ENCODE measurements at places on chromosomes 5 and 9.

DNA sequence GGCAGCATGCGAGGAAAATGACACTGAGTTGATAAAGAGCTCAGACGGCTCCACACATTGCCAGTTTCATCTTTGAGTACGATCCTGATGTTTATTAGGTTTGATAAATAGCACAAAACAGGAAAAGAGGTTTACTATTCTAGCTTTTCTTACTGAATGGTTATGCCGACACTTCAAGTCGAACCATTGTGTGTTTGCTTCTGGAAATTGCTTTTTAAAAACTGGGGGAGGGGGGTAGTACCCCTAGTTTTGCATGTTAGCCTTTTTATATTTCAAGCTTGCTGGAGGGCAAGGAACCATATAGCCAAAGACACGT, 5.2 kb downstream of the PTCH1 start:
- no peak for DNase-seq

- no peak for DNase-seq
Measured at GRCh38 chr9:120603591-120603990, 23.6 kb upstream of the CDK5RAP2 start.

DNA sequence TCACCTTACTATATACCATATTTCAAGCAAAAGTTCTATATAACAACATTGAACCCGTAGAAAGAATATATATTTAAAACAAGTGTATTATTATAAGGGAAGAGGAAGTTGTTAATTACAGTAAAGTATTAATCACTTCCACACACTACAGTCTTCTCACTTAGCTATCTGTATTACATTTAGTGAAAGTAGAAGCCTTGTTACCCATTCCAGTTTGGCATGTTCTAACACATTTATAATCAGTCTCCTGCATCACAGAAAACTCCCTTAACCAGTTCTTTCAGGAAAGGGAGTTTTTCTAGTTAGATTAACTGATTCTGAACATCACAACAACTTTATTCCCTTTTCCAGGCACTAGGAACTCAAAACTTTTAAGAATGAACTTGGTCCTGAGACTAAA, 6.9 kb downstream of the RAB14 start:
- DNase-seq, result no peak

DNA sequence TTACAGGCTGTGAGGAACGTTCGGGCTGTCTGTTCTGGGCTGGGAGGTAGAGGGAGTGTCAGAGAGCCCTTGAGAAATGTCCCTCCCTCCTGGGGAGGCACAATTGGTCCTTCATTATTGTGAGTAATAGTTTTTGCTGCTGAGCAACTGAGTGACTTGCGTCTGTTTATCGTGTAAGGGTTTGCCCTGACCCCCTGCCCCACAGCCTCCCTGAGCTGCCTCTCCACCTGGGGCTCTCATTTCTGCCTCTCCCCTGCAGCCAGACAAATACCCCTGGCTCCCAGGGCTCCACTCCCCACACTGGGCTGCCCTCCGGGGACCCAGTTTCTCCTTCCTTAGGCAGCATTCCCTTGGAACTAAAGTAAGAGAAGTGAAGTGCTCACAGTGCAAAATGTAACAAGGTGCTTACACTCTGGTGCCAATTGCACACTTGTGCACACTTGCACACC, 174.9 kb upstream of the MVB12B start:
- no peak for DNase-seq

- no peak for DNase-seq
Measured at GRCh38 chr5:171477666-171478065, 58.2 kb downstream of the FGF18 start.

DNA sequence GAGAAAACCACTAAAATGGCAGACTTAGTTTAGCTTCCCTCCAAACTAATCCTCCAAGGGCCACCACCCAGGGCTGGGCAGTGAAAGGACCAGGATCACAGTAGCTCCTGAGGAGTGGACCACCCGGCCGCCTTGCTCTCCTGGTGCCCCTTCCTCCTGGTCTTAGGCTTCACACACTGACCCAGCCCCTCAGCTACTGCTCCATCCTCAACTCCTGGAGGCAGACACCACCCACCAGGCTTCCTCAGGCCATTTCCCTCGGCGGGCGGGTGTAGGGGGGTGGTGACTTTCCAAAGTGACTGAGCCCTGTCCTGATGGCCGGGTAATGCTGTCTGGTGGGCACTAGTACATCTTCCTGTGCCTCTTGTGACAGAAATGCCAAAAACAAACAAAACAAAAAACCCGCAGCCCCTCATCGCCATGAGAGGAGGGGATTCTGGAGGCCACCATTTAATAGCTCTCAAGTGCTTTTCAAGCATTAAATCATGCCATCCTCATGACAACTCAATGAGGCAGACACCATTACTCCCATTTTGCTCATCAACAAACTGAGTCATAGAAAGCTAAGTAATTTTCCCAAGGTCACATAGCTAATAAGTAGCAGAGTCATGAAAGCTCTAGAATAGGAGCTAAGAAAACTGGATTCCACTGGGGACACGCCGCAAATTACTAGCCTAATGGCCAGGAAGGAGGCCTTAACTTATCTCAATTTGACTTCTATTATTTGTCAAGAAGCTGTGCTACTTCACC, 91.3 kb upstream of the LRRTM2 start:
- DNase-seq, result no peak

DNA sequence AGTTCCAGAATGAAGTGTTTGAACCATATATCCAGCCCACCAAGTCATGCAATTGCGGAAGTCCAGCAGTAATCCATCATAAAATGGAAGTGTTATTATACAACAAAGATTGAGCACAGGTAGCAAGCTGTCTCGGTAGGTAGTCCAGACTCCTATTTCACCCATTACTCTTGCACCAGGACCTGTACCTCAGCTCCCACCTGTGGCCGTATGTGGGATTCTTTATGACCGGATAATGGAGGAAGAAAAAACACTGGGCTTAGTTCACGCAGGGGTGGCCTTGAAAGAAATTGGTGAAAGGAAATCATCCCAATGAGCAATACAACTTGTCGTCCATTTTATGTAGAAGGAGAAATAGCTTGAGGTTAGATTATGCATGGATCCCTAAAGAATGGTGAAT, 216.3 kb downstream of the ESM1 start:
- no peak for DNase-seq

DNA sequence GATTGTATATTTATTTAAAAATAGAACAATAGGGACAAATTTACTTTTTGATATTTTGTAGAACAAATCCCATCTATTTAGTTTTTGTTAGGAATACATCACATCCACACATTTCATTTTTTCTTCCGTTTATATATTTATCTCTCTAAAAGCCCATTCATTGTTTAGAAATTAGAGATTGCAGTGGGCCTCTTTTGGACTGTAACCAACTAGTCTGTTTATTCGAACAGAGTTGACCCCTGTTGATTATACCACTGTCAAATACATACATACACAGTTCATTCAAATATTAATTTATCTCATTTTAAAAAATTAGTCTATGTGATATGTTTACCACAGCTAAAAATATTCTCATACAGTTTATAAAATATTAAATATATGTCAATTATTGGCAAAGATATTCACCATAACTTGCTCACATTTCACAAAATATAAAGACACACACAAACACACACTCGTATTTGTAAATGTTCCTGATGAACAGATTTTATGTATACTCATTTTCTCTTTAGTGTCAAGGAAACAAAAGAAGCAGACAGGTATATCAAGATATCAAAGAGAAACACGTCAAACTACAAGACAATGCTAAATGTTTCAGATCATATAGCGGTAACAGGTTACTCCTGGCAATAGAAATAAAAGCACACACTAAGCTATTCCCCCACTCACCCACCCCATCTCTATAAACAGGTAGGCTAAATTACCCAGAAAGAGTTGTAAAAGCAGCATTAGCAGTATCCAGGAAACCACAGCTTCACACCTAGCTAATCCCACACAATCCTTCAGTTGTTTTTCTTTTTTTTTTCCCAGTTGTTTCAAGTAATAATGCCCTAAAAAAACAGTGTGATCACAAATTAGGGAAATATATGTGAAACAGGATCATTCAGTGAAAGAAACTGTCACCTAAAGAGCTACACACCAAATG, 283.9 kb downstream of the ADAMTS6 start:
- DNase-seq, result no peak

DNA sequence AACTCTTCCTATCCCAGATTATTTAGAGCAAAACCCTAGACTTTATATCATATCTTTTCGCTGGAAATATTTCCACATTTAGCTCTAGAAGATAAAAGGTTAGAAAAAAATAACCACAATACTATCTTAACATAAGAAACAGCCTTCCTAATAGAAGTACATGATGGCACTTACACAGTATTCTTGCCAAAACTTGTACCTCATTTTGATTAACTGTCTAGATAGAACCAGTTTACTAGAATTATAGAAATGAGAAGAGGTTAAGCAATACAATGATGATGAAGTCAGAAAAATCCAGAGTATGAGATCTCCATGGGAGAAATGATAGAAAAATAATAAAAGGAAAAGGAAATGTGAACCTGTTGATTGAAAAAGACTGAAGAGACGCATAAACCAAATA, 63.1 kb downstream of the SLC12A2 start:
- DNase-seq, result no peak

- DNase-seq, result no peak
Measured at GRCh38 chr9:4306777-4307121, 6.9 kb upstream of the GLIS3 start.

GRCh38 chr9:37422289-37423104, at the start of gene GRHPR:
TSS of gene GRHPR (plus strand) at chr9:37422696. CDS start at chr9:37422751, 55 bp downstream.
- peak; percentile 86 for DNase-seq

GRCh38 chr5:36027711-36028110, 36.5 kb upstream of the UGT3A1 start:
- no peak for DNase-seq

DNA sequence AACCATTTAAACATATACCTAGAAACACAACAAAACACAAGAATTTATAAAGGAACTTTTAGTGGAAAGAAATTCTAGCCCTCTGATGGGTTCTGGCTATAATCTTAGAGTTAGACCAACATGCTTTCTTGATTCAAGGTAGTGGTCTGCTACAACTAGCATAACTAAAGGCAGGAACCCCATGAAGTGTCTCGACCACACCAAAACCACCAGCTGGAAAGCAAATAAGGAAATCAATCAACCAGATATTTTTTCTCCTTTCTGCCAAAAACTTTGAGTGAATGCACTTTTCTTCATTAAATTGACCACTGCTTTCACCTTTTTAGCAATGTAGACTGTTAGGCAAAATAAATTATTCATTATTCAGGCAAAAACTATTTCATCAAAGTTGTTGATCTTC, 346.4 kb downstream of the EBF1 start:
- no peak for DNase-seq

GRCh38 chr9:69340631-69341030, 15.6 kb downstream of the ENTREP1 start:
- DNase-seq, result no peak

DNA sequence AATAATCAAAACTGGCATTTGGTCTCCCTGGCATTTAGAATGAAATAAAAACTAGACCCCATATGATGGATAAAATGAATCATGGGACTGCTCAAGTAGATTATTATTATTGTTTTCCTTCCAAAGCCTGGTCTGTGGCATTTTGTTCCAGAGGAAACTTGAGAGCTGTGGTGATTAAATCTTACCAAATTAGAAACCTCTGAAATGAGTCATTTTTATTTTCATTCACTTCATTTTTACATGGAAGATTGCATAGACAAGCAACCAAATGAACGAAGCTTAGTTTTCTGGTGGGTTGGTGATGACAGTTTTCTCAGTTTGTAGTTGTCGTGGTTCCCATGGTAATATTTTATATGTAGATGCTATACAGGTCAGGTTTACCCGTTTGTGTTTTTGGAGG, 23.4 kb downstream of the PAM start:
- no peak for DNase-seq

DNA sequence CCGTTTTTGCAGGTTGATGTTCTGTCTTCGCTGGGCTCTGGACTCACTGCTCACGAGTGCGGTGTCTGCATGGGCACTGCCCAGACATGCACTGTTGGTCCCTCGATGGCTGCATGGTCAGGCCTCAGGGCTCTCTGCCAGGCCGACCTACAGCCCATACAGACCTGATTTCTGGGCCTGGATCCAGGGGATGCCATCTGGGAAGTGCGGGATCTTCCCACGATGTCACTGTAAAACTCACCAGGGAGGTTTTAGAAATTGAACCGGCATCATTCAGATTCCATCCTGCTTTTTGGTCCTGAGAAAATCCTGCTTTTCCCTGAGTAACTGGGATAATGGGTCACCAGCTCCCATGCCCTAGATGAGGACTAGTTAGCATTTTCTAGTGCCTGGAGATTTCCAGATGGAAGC, 9.1 kb downstream of the S1PR3 start:
- no peak for DNase-seq

GRCh38 chr5:132760601-132761317, 13.5 kb downstream of the CCNI2 start:
- DNase-seq, result no peak

All from stimulated activated naive CD4-positive, alpha-beta T cell treated with Interleukin-2 at 50 U/mL for 16 hours (primary cell).